ENCODE measurements at places on chromosomes 11 and 22.
A peak's percentile ranks its signal among the peaks of the same experiment; 100 is the strongest.

DNA sequence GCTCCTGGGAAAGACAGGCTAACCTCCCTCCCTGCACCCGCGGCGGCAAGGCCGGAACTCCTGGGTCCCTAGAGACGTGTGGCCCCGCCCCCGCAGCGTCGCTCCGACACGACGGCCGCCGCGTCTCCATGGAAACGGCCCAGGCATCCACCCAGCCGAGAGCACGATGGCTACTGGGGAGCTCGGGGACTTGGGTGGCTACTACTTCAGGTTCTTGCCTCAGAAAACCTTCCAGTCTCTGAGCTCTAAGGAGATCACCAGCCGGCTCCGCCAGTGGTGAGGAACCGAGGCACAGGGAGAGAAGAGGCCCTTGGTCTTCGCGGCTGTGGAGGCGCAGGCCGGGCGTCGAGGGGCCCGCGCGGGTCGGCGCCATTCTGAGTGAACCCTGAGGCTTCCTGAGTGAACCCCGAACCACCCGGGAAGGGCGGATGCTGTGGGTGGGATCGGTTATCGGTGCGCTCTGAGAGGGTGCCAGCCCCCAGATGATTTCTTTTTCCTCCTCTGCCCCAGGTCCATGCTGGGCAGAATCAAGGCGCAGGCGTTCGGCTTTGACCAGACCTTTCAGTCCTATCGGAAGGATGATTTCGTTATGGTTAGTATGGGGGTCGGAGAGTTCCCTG lies at the start of gene CFAP300:
Gene CFAP300, plus strand, starts transcription at position 133 of the 620 bp plus-strand sequence. Its CDS starts 34 bp downstream, at position 167.
- peak; percentile 54 for DNase-seq

GRCh38 chr22:47434336-47435203 lies 672.1 kb downstream of the TBC1D22A start:
- no peak for DNase-seq

DNA sequence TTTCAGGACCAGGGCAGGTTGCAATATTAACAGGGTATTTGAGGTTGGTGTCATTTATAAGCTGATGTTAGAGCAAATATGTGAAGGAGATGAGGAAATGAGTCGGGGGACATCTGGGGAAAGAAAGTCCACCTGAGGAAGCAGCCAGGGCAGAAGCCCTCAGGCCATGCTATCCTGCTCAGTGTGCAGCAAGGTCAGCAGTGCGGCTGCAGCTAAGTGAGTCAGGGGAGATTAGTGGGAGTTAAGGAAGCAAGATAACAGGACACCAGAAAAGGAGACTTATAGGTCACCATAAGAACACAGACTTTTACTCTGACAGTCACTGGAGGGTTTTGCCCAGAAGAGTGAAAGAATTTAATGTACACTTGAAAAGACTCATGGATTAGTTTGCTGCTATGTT lies 468.9 kb downstream of the NTM start:
- DNase-seq = peak; percentile 54

GRCh38 chr11:9609002-9609759 lies 35.7 kb downstream of the WEE1 start:
- no peak for DNase-seq

- peak; percentile 40 for DNase-seq
Observed at GRCh38 chr22:32478994-32479393, 4.4 kb downstream of the FBXO7 start.

GRCh38 chr11:75244052-75244814 lies 3.7 kb downstream of the TPBGL start:
- DNase-seq = no peak

- peak; percentile 45 for DNase-seq
Observed at GRCh38 chr11:72721689-72722049, 30.5 kb downstream of the ARAP1 start.
